ENCODE measurements at places on chromosomes 5 and 9.

DNA sequence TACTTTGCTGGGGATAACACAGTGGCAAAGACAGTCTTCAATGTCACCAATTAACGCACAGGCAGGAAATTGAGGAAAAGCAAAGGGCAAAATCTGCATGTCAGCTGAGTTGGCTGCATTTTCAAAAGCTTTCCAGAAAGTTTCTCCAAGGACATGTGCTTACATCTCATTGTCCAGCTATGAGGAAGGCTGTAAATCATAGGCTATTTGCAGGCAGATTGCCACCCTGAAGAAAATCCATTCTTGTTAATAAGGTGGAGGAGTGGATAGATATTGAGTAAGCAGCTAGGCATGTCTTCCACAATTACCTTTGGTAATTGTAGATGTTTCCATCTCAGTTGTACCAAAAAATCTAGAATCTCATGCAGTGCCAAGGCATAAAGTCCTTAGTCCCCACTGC lies 278.0 kb upstream of the NUDT12 start:
- no peak for DNase-seq

DNA sequence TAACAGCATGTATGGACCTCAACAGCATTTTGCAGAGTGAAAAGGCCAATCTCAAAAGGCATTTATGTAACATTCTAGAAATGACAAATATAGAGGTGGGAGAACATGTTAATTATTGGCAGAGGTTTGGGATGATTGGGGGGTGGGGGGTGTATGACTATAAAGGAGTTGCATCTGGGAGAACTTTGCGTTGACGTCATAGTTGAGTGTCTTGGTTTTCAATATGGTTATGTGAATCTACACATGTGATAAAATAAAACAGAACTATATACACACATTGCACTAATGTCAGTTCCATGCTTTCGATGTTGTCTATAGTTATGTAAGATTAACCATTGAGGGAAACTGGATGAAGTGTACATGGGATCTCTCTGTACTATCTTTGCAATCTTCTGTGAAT lies 139.1 kb downstream of the SV2C start:
- DNase-seq = no peak

DNA sequence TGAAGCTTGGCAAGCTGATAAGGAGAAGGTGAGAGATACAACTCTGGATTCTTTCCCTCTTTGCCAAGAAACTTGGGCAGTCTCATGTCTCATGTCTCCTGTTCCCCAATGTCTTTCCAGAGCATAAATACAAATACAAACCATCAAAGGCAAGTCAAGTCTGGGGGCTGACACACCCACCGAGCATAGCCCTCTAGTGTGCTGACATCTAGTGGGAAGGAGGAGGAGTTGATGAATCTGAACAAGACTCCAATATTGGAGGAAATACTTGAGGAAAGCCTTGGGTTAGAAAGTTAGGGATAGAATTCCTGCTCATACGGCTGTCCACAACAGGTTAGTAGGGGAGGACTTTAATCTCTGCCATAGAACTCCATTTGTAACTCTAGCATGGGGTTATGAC lies 8.6 kb downstream of the MLANA start:
- DNase-seq = no peak

- no peak for DNase-seq
These were observed 27.0 kb downstream of the TRIM14 start for GRCh38 chr9:98091735-98092612.

GRCh38 chr9:137222190-137223077 lies at the start of gene RNF208:
Gene RNF208 (minus strand): TSS chr9:137222240. CDS start chr9:137221212, 1,028 bp downstream.
- no peak for DNase-seq

DNA sequence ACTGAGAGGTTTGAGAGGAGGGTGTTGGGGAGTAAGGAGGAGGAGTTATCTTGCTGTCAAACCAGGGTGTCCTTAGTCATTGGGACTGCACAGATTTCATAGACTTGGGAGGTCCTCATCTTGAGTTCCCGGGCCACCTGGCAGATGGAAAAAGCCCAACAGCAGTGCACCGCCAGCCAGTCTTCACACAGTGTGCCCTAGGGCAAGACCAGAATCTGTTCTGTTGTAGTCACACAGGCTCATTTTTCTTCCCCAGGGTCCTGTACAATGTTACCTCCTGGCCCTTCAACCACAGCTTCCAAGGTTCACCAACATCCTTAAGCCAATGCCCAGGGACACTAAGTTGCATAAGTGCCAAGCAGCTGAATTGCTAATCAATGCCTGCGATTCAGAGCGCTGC lies 21.0 kb downstream of the PLAC8L1 start:
- no peak for DNase-seq

- DNase-seq = no peak
These were observed 484.0 kb downstream of the SPATA31A7 start for GRCh38 chr9:61673664-61674381.

DNA sequence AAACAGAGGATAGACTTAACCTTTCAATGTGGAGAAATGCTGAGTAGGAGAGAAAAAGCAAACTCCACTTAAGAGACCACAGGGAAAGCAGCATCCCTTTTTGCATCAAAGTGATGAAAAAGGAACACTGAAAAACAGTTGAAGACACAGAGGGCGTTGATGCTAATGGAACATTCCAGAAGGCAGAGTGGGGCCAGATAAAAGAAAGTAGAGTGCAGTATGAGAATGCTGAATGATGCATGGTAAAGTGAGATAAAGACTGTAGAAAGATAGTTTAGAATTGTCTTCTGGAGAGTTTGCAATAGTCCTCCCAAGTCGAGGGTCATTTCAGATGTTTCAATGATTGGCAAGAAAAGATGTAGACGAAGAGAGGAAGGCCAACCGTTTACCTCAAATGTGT lies 574.3 kb downstream of the PRR16 start:
- no peak for DNase-seq

GRCh38 chr5:150618588-150619281 lies 21.7 kb upstream of the SYNPO start:
- DNase-seq = no peak

GRCh38 chr5:115578657-115579056 lies 23.6 kb downstream of the TICAM2 start:
- DNase-seq = no peak

- DNase-seq = no peak
These were observed 62.8 kb downstream of the ERBIN start for GRCh38 chr5:65989158-65989557.

All from right hindlimb (tissue), 1 donor.